Stimulated activated CD4-positive, alpha-beta T cell treated with anti-CD3 and anti-CD28 coated beads, Interleukin-15, amount 100 ng/mL, for 24 hours (primary cell): ENCODE measurements at places on chromosomes 7 and 10.

GRCh38 chr7:87057210-87057609 lies 2.2 kb downstream of the ELAPOR2 start:
- no peak for DNase-seq

GRCh38 chr10:30017966-30018365 lies 41.4 kb downstream of the JCAD start:
- no peak for DNase-seq

GRCh38 chr7:105367458-105367857 lies 21.3 kb downstream of the SRPK2 start:
- no peak for DNase-seq

DNA sequence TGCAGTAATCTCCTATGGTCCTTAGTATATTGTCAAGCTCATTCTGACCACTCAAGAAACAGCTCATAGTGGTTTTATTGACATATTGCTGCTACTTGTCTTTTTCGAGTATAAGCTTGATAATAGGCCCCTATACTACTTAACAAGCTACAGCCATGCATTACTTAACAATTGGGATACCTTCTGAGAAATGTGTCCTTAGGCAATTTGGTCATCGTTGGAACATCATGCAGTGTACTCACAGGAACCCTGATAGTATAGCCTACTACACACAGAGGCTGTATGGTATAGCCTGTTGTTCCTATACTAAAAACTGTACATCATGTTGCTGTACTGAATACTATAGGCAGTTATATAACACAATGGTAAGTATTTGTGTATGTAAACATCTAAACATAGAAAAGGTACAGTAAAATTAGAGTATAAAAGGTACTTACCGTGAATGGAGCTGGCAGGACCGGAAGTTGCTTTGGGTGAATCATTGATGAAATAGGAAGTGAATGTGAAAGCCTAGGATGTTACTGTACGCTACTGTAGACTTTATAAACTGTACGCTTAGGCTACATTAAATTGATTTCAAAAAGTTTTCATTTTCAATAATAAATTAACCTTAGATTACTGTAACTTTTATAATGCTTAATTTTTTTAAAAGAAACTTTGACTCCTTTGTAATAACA lies 160.9 kb downstream of the LRRC4 start:
- DNase-seq, result no peak

- no peak for DNase-seq
These were observed 476.9 kb downstream of the KCNMA1 start for GRCh38 chr10:77160679-77161078.

GRCh38 chr7:5677538-5678294 lies 103.7 kb downstream of the RNF216 start:
- DNase-seq, result peak; percentile 58

- DNase-seq, result no peak
These were observed 226.5 kb downstream of the NEBL start for GRCh38 chr10:20670579-20670978.

DNA sequence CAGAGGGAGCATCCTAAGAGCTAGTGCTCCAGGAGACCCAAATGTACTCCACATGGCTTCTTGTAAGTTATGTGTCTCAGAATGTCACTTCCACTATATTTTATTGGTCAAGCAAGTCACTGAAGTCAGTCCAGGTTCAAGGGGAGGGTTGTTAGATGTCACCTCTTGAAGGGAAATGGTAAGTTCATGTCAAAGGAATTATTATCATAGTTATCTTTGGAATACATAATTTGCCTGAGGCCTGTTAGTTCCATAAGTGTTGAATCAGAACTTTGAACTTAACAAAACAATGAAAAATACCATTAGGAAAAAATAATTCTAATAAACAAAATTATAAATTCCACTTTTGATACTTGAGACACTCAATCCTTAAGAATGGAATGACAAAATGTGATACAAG lies 30.6 kb downstream of the STAM start:
- DNase-seq, result no peak

- no peak for DNase-seq
These were observed 23.5 kb downstream of the TRIM24 start for GRCh38 chr7:138483531-138483930.

- DNase-seq, result no peak
These were observed 6.5 kb downstream of the SVIL start for GRCh38 chr10:29628311-29628710.

DNA sequence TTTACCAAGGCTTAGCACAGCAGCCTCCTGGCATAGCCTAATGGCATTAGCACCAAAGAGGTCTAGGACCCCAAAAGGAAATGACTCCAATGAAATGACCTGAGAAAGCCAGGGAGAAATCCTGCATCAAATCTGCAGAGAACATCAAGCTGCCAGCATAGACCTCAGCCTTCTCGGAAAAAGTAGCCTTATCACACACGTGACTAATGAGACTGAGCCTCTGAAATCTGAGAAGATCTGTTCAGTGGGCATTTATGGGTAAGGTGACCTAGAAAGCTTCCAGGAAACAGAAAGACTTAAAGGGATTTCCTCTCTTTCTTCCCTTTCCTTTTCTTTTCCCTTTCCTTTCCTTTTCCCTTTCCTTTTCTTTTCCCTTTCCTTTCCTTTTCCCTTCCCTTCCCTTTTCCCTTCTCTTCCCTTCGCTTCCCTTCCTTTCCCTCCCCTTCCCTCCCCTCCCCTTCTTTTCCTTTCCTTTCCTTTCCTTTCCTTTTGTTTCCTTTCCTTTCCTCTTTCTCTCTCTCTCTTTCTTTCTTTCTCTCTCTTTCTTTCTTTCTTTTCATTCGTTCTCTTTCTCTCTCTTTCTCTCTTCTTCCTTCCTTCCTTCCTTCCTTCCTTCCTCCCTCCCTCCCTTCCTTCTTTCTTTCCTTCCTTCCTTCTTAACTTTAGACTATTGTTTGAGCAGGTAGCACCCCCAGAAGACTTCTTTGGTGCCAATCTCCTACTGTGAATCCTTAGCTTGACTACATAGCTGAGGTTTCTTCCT lies 23.1 kb upstream of the PTTG1IP2 start:
- no peak for DNase-seq

- no peak for DNase-seq
These were observed 166.3 kb upstream of the RNF32 start for GRCh38 chr7:156474241-156474743.

GRCh38 chr7:5690931-5691473 lies 90.5 kb downstream of the RNF216 start:
- DNase-seq, result peak; percentile 47

DNA sequence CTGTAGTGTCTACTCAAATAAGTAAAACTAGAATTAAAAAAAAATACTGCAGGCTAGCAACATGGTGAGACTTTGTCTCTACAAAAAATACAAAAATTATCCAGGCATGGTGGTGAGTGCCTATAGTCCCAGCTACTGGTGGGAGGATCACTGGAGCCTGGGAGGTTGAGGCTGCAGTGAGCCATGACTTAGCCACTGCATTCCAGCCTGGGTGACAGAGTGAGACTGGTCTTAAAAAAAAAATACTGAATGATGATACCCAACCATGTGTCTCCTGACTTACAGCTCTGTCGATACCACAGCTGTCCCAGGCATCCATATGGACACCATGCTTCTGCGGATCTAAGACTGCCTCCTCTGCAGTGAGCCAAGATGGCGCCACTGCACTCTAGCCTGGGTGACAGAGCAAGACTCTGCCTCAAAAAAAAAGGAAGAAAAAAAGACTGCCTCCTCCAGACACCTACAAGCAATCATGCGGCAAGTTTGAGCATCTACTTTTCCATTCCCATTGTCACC lies 7.9 kb upstream of the FRAT1 start:
- no peak for DNase-seq

GRCh38 chr10:26969145-26969926 lies 108.6 kb upstream of the ABI1 start:
- peak; percentile 14 for DNase-seq

GRCh38 chr10:1824928-1825327 lies 87.6 kb upstream of the ADARB2 start:
- no peak for DNase-seq

DNA sequence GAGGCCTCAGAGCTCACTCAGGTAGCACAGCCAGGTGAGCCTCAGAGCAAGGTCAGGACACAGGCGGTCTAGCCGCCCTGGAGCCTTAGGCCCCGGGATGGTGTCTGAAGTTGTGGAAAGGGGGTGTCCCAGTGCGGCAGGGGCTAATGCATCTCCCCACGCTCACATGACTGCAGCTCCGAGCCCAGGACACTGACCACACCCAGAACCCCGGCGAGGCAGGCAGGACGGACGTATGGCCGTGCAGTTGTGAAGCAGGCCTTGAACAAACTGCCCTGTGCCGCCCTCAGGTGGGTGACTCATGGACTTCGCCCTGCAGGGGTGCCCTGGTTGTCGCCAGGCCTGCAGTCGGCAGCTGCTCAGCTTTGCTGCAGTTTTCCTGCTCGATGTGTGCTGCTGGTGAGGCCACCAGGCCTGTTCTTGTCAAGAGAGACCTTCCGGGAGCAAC lies 5.0 kb upstream of the PRKAR1B start:
- DNase-seq, result no peak

DNA sequence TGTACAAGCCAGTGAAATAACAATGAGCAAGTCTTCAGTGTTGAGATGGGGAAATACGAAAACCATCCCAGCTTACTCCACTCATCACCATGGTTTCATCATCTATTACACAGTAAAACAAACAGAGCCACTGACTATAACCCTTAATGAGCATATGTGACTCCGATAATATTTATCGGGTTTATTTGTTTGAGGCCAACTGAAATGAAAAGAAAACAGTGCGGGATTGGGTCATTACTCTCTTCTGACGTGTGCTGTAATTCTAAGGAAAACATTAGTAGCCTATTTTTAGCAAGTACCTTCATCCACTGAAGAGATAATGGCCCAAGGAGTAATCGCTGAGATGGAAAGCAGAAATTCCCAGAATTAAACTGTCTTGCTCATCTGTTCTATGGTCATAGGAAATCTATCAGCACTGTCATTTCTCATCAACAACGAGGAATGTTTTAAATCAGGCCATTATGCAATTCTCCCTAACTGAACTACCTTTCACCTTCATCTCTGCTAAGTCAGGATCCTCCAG lies 716.5 kb downstream of the INHBA start:
- no peak for DNase-seq

DNA sequence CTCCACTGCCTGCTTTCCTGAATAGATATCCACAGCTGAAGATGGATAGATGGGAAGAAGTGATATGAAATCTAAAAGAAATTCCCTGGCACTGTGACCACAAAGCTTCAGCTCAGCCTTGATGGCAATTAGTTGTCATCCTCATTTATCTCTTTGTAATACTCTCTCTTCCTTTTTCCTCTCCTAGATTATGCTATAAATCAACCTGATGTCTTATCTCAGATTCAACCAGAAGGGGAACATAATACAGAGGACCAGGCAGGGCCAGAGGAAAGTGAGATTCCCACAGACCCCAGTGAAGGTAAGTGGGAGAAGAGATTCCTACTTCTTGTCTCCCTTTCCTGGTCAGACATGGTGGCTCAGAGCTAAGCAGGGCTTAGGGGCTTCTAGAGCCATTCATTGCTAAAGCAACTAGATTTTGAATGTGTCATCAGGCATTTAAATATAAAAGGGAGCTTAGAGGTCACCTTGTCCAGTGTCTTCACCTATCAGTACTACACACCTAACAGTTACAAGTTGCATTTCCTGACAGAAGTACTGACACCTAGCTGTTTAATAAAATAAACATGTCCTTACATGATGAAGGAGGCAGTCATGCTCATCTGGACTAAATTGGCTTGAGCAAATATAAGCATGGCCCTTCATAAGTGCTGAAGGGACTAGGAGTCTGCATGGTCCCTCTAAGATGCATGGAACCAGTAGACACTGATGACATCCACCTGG lies 19.5 kb downstream of the ZNF398 start:
- no peak for DNase-seq

DNA sequence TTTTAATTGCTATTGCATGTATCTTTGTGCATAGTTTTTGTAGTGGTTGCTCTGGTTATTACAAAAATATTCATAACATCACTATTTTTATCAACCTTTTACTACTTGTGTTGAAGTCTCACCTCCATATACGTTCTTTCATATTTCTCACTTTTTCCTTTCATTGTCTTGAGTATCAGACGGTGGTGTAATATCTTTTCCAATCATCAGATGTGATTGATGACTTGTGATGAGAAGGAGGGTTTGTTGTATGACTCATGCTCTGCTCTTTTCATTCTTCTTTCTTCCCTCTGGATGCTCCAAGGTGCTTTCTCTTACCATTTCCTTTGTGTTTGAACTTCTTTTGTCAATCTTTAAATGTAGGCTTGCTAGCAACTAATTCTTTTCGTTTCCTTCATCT lies 310.2 kb downstream of the TNS3 start:
- no peak for DNase-seq

- peak; percentile 6 for DNase-seq
These were observed 173.9 kb downstream of the TNS3 start for GRCh38 chr7:47407821-47408674.

- DNase-seq, result no peak
These were observed 155.1 kb downstream of the BICC1 start for GRCh38 chr10:58667658-58668310.

DNA sequence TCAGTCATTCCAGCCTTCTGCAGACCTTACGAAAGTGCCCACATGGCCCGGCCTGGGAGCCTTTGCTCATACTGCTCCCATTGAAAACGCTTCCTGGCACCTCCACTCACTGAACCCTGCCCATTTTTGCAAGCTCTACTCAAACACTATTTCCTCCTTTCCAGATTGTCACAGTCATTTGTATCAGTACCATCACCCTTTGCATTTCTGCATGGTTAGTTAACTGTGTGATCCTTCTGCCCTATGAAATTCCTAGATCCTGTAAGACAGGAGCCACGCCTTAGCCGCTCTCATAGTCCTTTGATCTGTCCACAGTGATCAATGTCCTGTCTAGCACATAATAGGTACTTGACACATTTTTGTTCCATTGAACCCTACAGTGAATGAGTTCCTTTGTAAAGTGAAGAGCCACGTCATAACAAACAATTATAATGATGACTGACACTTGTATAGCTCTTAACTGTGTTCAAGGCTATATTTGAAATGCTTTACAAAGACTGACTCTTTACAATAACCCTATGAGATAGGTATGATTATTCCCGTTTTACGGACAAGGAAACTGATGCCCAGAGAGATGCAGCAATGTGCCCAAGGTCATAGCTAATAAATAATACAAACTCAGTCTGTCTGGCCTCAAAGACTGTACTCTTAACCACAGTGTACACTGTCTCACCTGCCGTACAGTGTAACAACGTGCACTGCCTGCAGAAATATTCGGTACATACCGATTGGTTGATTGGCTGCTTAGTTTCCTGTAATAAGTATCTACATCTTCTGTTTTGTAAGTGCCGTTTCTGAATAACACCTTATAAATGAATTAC lies 16.6 kb upstream of the ITIH2 start:
- no peak for DNase-seq

DNA sequence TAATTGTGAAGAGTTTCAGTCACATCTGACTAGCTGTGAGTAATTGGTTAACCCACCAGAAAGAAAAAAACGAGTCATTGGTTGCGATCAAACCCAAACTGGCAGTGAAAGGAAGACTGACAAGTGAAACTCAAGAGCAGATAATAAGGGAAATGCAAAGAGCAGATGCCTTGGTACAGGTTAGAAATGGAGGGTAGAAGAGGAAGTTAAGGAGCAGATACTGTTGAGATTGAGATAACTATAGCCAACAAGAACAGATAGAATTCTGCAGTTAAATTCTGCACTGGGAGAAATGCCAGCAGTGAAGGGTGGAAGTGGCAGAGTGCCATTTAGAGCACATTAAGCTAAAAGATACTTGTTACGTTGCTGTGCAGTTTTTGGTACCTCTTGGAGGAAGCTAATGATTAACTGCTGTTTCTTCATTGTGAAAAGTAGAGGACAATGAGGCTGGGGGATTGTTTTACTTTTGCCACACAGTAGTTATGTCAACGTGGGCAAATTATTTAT lies 65.8 kb downstream of the CDK13 start:
- DNase-seq, result no peak
